ENCODE measurements at places on chromosomes 6 and 20.

DNA sequence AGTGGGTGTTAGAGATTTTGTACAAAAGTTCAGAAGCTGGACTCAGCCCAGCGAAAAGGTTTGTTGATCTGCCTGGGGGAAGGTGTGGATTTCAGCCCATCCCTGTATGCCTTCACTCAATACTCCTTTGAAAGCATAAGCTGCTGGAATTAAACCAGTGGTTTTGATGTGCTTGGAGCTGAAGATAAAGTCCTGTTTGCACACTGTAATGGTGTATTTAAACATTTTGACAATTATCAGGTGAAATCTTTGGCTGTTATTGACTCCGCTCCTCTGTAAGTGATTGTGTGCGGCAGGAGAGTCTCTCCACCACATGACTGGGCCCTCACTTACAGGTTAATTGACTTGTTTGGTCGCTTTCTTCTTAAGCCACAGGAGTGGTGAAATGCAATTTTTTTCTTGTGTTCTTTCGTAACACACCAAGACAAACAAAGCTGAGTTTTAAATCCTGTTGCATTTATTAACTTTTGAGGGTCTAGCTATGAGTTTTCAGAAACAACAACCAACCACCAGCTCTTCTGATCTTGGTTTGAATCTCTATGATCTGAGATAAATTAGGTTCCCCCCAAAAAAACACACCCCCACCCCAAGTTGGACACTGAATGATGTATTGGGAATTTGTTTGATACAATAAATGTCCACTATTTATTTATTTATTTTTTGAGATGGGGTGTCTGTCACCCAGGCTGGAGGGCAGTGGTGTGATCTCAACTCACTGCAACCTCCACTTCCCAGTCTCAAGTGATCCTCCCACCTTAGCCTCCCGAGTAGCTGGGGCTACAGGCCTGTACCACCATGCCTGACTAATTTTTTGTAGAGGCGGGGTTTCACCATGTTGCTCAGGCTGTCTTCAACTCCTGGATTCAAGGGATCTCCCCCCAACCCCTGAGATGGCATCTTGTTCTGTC lies 46.3 kb upstream of the NCOA3 start:
- no peak for DNase-seq

DNA sequence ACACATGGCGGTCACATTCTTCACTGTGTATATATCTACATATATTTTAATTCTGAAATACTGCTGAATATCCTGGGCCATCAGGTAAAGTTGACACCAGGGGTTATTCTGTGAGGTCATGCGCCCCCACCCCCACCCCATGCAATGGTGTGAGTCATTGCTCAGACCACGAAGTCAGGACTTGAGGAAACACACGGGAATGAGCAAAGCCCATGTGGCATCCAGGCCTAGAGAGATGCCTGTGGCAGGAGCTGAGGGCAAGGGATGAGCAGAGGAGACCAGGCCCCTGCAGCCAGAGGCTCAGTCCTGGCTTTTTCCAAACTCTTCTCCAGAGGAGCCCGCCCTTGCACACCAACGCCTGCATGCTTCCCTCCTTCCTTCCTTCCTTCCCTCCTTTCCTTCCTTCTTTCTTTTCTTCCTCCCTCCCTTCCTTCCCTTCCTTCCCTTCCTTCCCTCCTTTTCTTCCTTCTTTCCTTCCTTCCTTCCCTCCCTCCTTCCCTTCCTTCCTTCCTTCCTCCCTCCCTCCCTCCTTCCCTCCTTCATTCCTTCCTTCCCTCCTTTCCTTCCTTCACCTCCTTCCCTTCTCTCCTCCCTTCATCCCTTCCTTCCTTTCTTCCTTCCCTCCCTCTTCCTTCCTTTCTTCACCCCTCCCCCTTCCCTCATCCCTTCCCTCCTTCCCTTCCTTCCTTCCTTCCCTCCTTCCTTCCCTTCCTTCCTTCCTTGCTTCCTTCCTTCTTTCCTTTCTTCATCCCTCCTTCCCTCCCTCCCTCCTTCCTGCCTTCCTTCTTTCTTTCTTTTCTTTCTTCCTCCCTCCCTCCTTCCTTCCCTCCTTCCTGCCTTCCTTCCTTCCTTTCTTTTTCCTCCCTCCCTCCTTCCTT lies 72.0 kb upstream of the INSM1 start:
- DNase-seq, result no peak

- DNase-seq, result no peak
These were observed 15.0 kb upstream of the TBX18 start for GRCh38 chr6:84779380-84779779.

- no peak for DNase-seq
These were observed 77.5 kb downstream of the TXNDC5 start for GRCh38 chr6:7832904-7833750.

DNA sequence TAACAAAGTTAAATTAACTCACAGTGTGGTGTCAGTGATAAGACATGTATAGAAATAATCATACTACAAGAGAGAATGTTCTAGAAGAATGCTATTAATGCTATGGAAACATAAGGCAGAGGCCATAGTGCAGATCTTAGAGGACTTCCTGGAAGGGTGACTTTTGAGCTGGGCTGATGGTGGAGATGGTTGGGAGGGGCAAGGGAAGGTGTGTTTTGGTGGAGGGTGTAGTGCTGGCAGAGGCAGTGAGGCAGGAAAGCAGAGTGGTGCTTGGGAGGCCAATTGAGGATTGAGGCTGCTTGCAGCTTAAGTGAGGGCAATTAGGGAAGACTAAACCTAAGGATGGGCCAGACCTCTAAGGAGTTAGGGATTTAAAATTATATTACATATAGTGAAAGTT lies 58.5 kb upstream of the FNDC1 start:
- DNase-seq, result no peak

DNA sequence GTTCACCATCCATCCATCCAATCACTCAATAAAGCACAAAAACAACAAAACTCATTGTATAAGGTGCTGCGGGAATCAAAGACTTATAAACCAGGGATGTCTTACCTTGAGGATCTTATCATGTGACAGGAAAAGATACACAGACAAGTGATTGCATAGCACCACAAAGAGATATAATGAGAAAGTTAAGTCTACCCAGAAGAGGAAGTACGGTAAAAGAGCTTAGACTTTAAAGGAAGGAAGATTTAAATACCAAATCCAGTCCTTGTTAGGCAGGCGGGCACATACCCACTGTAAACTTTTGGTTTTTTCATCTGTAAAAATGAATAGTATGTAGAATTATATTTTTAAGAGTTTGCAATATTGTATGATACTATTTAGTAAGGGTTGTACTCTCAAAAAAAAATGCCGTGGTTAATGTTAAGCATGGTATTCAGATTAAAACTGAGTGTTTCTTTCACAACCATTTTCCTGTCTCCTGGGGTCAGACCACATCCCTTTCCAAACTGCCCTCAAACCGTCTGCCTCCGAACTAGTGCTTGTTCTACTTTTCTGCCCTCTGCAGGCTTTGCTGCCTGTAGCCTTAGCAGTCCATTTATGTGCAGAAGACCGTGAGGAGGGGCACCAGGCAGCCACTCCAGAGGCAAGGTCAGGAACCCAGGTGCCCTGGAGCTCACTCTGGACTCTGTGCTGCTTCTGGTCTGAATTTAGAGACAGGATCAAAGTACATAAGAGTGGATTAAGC lies 179.5 kb upstream of the SYNDIG1 start:
- DNase-seq, result no peak

DNA sequence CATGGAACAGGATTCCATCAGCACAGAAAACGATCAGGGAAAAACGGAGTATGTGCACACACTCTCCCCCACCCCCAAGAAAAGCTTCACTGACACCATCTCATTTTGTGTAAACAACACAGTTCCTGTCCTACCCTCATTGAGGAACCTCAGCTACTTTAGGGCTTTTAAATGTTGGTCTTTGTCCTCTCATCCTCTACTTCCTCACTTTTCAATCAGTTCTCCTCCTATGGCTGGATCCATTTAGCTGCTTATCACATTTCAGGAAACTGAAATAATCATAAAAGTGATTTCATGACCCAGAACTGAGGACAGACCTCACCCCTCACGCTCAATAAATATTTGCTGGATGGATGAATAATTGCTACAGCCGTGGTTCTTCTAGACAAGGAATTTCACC lies 33.1 kb upstream of the PNRC1 start:
- no peak for DNase-seq

DNA sequence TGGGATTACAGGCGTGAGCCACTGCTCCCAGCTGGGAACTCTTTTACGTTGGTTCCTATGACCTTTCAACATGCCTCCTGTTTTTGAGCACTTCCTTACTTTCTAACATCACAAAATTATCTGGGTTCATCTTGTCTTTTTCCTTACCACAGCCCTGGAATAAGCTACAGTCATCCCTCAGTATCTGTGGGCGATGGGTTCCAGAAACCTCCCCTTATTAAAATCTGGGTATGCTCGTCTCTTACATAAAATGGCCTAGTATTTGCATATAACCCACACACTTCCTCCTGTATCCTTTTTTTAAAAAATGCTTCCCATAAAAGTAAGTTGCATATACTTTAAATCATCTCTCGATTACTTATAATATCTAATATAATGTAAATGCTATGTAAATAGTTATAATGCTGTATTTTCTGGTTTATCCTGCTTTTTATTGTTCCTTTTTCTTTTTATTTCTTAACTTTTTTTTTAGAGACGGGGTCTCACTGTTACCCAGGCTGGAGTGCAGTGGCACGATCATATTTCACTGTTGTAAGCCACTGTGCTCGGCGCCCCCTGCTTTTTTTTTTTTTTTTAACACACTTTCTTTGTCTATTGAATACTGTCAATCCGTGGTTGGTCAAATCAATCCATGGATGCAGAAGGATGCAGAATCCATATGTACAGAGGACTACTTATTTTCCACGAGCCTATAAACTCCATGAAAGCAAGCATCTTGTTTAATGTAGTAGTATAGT lies 9.2 kb downstream of the RPF2 start:
- no peak for DNase-seq

DNA sequence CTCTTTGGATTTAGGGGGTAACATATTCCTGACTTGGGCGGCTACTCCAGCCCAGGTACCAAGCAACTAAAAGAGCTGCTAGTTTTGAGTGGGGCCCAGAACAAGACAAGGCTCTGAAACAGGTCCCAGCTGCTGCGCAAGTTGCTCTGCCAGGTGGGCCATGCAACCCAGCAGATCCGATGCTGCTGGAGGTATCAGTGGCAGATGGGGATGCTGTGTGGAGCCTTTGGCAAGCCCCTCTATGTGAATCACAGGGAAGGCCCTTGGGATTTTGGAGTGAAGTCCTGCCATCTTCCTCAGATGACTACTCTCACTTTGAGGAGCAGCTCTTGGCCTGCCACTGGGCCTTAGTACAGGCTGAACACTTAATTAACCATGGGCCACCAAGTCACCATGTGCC lies 43.7 kb upstream of the VSX1 start:
- DNase-seq, result no peak

- no peak for DNase-seq
These were observed 615.3 kb upstream of the BTBD3 start for GRCh38 chr20:11302436-11302835.

- no peak for DNase-seq
These were observed 145.6 kb downstream of the GRM4 start for GRCh38 chr6:34000281-34000680.

- no peak for DNase-seq
These were observed 30.5 kb downstream of the GRM4 start for GRCh38 chr6:34115403-34115795.

GRCh38 chr6:158244373-158244772 lies 67.9 kb upstream of the TULP4 start:
- no peak for DNase-seq

DNA sequence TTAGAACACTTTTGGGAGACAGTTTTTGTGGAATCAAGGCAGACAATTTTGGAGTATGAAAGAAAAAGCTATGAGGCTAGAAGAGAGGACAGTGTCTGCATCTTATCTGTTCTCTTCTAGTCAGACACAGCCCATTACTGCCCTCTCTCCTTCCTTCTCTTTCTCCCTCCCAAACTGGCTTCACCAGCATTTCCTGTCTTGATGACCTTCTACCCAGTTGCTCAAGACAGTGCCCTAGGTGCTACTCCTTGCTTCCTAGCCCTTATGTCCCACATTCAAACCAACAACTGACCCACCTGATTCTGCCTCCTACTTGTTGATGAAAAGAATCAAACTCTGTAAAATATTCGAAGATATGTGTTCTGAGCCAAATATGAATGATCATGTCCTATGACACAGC lies 116.4 kb upstream of the RIPOR2 start:
- DNase-seq, result no peak

DNA sequence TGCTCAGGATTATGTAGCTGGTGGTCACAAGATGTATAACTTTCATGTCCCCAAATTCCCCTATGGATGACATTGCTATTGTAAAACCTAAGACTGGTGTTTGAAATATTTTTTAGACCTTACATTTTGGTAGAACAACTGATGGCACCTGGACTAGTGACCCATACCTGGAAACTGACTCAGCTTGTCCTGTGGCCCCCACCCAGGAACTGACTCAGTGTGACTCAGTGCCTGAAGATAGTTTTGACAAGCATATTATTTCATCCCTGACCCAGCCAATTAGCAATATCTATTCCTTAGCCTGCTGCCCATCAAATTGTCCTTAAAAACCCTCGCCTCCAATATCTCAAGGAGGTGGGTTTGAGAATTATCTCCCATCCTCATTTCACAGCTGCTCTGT lies 90.9 kb upstream of the GRIK2 start:
- DNase-seq, result no peak

GRCh38 chr6:125082908-125083683 lies 70.5 kb upstream of the TPD52L1 start:
- DNase-seq, result no peak

GRCh38 chr6:16632101-16632500 lies 129.2 kb downstream of the ATXN1 start:
- no peak for DNase-seq

GRCh38 chr6:36252005-36252404 lies 17.9 kb upstream of the PNPLA1 start:
- DNase-seq, result no peak

DNA sequence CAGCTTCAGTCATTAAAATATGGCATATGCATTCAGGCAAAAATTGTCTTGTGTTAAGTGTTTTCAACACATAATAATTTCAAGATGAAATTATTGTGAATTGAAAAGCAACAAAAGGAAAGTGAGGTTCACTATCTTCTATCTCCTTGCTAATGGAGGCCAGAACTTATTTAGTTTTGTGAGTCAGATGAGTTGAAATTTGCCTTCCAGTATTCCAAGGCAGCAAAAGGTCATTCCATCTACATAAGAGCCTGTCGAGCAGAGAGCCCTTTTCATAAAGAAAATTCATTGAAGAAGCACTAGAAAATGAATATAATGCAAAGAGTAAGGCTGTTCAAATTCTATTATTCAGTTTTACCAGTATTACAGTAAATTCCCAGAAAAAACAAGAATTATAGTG lies 274.3 kb downstream of the PLCB1 start:
- DNase-seq, result no peak

- DNase-seq, result no peak
These were observed 34.1 kb downstream of the DCDC2 start for GRCh38 chr6:24323632-24324337.

- no peak for DNase-seq
These were observed 62.2 kb upstream of the PLN start for GRCh38 chr6:118485601-118486550.

Measured in stimulated activated CD4-positive, alpha-beta T cell treated with anti-CD3 and anti-CD28 coated beads, Interleukin-12 subunit alpha, Interleukin-12 subunit beta, amount 100 ng/mL, for 48 hours (primary cell).